ENCODE measurements at places on chromosomes 4 and X.
A peak's percentile ranks its signal among the peaks of the same experiment; 100 is the strongest.

DNA sequence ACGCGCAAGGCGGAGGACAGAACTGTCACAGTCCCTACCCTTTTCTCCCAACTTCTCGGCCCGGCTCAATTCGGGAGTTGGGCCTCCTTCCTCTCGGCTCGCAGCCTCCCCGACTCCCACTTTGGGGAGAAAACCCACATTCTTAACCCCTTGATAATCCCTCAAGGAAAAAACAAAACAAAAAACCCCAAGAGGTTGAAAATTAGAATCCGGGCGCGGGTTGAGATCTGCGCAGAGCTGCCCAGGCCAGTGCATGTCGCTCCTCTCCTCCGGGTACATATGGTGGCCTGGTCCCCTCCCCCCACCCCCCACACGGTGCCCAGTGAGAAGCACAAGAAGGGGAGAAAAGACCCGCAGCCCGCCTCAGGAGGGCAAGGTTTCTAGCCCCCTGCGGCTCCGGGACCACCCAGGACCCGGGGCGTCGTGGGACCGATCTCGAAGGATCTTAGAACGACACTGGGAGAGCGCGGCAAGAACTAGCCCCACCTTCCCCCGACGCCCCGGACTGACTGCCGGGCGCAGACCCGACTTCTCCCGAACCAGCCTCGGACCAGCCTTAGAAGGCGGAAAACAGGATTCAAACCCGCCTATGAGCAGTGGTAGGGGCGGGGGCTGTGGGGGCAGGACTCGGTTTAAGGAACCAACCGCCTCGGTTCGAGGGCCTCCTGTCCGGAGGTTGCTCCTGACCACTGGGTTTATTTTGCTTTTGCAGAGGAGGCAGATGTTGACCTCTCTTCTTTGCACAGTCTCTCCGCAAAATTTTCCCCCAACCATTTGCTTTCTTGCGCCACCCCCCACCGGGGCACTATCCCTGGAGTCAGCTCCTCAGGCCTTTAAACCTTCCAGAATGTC, 2.5 kb upstream of the PDGFRA start:
- peak; percentile 58 for DNase-seq

DNA sequence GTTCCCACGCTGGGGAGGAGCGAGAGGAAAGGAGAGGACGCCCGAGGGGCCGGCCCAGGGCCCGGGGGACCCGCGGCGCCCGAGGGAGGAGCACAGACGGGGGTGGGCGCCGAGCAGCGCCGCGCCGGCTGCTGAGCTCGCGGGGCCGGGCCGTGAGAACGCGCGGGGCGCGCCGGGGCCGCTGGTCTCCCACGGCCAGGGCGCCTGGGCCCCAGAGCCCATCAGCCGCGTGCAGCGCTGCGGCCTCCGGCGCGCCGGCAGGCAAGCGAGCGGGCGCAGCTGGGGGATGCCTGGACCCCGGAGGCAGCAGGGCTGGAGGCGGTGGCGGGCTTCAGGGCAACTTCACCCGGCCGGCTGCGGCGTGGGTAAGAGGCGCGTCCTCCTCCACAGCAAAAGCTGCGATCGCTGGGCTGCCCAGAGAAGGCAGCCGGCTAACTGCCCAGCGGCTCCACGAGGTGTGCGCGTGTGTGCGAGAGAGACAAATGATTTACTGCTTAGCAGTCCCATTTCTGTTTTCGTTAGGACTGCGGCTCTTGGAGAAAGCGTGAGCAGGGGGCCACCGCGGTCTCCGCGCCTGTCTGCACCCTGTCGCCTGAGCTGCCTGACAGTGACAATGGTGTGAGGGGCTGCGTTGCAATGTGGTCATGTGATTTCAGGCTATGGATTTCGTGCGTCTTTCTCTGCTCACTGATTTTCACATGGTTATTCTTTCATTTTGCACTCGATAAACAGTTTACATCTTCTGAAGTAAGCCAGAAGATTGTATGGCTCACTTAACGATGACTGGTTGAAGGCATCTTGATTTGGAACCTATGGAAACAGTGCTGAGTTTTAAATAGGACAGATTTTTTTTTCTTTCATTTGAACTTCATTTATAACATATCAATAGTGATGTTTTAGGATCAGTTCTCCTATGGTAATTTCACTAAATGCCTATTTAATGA, 1.2 kb downstream of the GUCY1A1 start:
- DNase-seq = peak; percentile 62

DNA sequence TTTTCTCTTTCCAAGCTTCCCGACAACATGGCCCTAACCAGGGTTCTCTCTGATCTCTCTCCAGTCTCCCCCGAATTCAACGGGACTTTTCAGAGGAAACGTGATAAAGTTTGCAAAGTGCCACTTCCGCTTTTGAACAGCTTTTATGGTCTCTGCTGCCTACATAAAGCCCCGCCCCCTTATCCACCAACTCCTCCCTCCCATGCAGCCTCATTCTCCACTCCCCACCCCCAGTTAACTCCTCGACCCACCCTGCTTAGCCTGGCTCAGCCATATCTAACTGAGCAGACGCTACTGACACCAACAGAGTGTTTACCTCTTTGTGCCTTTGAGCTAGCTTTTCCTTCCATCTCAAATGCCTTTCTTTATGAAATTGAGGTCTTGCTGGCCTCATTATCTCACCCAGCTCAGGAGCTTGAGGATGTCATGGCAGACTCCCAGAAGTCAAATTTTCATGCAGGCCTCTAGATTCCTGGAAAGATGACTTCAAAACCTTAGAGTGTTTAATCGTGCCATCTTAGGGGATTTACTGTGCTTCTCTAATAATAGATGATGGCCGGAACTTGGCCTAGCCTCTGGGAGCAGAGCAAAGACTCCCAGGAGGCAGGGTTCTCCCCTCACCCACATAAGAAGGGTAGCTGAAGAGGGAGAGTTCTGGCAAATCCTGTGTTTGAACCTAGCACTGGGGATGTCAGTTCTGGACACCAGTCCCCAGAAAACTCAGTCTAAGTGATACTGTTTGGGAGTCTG, 606.0 kb downstream of the BCOR start:
- peak; percentile 29 for DNase-seq

GRCh38 chr4:16544251-16544721, 318.0 kb upstream of the TAPT1 start:
- DNase-seq = no peak

- peak; percentile 15 for DNase-seq
Measured at GRCh38 chrX:46791927-46792809, 33.2 kb upstream of the SLC9A7 start.
